ENCODE measurements at places on chromosomes 5 and 9.

DNA sequence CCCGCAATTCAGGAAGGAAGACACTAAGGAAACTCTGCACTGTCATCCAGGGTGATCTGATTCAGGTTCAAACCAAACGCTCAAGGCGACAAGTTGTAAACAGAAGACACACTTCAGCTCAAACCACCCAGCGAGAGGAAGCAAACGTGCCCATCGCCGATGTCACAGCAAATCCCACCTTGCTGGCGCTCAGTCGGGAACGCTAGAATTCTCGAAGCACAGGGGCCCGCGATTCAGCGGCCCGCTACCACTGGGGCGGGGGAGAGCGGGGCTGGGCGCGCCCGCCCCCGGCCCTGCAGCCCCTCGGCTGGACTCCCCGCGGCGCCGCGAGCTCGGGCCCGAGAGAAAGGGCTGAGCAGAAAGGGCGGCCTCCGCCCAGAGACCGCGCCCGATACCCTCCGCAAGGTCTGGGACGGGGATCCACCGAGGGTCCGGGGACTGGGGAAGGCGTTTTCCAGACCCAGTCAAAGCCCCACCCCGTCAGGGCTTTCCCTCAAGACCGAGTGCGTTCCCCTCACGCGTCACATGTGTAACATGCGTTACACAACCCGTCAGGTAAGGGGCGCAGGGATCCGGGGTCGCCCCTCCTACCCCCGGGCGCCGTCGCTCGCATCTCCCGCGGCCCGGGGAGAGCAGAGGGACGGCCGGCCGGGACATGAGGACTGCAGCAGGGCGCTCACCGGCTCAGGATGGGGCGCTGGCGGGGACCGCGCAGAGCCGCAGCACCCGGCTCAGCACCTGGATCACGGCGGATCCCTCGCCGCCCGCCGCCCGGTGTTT is 469 bp downstream of the AGTPBP1 start:
- DNase-seq, result no peak

GRCh38 chr9:116464987-116465571 is 222.0 kb upstream of the TRIM32 start:
- no peak for DNase-seq

DNA sequence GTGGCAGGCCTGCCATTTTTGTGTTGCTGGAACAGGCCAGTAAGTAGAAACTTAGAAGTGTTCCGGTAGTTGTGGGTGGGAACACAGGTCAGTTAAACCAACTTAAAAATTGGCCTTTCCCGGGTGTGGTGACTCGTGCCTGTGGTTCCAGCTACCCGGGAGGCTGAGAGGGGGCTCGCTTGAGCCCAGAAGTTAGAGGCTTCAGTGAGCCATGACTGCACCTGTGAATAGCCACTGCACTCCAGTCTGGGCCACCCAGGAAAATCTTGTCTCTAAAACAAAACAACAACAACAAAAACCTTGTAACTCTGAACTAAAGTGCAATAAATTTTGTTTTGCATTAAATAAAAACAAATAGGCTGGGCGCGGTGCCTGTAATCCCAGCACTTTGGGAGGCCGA is 1.4 kb upstream of the NHP2 start:
- DNase-seq, result no peak

GRCh38 chr9:31336386-31336785 is 1048.1 kb upstream of the ACO1 start:
- no peak for DNase-seq

DNA sequence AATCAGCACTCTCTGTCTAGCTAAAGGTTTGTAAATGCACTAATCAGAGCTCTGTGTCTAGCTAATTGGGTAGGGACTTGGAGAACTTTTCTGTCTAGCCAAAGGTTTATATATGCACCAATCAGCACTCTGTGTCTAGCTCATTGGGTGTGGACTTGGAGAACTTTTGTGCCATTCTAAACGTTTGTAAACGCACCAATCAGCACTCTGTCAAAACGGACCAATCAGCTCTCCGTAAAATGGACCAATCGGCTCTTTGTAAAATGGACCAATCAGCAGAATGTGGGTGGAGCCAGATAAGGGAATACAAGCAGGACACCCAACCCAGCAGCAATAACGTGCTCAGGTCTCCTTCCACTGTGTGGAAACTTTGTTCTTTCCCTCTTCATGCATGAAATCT is 298.6 kb upstream of the PTPRD start:
- no peak for DNase-seq

Measured in stimulated activated CD8-positive, alpha-beta memory T cell treated with anti-CD3 and anti-CD28 coated beads, Interleukin-7, amount 100 ng/mL, for 48 hours (primary cell).